SW480 (cell line): ENCODE measurements at places on chromosomes 7 and 10.
A peak's percentile ranks its signal among the peaks of the same experiment; 100 is the strongest.

DNA sequence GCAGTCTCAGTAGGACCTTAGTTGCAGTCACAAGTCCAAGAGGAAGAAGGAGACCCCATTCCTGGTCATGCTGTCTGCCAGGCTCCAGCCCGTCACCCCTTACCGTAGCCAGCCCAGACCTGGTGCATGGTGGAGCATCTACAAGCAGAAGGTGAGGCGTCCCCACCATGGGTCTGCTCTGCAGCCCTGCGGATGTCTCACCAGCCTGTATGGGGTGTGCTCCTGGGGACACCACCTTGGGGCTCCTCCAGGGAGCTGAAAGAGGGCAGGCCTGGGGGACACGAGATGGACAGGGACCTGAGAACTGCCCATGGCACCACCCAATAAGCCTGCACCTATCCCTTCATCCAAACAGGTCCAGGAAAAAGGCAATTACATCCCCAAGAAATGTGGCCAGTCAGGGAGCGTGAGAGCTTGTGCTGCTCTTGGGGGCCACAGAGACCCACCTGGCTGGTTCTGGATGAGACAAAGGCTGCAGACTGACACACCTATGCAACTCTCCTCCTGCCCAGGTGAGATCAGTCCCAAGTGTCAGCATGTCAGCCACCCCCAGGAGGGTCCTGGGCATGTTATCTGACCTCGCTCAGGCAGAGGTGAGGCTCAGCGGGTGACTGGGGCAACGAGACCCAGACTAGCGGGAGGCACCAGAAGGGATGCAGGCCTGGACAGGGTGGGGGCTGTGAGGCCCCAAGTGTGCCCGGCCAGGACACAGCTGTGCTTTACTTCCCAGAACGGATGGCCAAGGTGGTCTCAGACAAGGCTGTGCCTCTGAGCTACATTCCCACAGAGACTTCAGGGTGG lies 84.5 kb upstream of the RET start:
- no peak for DNase-seq

DNA sequence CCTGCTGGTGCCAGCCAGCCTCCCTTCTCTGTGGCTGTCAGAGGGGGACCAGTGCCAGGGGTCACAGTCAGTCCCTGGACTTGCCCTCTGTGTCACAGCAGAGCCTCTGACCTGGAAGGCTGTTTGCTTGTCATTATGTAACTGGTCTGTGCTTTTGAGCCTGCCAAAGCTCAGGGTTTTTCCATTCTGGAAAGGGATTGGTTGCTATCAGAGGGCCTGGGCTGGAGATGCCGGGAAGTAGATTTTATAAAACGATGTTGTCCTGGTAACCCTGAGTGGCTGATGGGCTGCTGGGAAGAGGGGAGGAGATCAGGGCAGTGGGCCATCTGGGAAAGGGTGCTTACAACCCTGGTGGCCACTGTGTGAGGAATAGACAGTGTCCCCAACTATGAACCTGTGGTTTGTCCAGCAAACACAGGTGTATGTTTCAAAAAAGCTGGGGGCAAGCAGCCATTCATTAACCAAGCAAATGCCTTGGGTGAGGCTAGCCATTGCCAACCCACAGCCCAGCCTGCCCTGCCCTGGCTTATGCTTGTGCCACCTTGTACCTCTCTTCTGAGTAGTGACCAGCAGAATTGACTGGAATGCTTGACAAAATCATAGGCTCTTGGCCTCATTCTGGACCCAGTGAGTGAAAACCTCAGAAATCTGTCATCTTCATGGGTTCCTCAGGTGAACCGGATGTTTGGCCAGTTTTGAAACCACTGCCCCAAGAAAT lies 21.6 kb downstream of the SFTPD start:
- DNase-seq, result no peak

DNA sequence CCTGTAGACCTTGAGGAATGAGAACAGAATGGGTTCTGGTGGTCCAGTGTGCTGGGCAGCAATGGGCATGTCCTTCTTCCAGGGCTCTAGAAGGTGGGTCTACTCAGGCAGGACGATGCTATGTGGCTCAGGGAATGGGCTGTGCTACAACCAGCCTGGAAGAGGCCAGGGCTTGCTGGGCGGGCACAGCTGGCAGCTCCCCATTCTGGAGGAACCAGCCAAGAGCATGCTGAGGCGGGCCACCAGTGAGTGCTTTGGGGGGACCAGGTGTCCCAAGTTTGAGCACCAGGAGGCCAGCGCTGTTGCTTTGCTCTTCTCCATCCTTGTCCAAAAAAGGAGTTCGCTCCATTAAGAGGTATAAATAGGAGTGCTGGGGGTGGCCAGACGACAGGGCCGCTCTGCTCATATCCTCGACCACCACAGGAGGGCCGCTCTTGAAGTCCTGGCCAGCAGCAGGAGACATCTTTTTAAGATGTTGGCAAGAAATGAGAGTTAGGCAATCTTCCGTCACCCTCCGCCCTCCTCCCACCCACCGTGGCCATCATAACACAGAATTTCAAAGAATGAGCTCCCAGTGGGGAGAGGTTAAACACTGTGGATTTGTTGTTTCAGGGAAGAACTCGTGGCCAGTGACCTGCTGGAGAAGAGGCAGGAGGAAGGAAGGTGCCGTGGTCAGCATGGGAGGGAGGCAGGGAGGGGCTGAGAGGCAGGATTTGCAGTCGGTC lies 141.3 kb downstream of the GRK5 start:
- no peak for DNase-seq

DNA sequence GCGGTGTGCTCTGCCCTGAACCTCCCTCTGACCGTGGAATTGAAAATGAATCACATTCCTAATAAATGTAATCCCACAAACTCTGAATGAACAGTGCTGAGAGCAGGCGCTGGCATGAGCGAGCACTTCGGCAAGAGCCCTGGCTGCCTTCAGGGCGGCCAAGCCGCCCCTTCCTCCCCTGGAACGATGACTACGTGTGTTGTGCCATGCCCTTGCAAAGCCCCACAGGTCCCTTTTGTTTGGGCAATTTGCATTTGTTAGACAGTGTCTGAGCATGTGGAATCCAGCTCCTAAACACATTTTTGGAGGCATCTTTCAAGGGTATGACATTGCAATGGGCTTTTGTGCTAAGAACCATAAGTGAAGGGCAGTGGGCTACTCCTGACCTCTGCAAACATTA lies 95.6 kb upstream of the MKI67 start:
- no peak for DNase-seq

DNA sequence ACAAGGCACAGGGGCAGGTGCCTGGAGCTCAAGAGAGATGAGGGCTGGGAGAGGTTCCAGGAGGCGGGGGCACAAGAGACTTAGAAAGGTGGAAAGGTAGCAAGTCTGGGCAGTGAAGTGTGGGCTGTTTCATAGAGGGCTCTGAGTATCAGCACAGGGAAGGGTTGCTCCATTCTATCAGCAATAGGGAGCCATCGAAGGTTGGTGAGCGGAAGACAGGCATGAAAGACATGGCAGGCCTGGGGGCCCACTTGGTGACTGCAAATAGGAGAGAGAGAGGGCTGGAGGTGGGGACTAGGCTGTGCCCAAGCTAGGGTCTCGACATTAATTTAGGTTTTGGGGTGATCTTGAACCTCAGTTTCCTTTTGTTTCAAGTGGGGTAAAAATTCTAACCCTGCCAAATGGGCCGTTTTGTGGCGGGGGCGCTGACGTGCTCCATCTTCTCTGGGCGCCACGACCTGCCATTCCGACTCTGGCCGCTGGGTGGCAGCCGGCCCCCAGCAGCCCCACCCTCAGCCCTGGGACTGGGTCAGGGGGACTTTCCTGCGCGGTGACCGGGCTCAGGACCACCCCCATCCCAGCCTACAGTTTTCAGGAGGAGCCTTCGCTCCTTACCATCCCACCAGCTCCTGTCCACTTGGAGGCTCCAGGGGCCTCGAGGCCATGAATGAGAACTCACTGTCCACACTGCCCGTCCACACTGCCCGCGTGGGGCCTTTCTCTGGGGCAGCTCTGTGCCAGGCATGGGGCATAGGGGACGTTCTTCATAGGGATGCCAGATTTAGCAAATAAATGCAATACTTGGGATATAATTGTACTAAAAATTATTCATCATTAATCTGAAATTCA lies 37.2 kb upstream of the PCBD1 start:
- DNase-seq, result no peak

DNA sequence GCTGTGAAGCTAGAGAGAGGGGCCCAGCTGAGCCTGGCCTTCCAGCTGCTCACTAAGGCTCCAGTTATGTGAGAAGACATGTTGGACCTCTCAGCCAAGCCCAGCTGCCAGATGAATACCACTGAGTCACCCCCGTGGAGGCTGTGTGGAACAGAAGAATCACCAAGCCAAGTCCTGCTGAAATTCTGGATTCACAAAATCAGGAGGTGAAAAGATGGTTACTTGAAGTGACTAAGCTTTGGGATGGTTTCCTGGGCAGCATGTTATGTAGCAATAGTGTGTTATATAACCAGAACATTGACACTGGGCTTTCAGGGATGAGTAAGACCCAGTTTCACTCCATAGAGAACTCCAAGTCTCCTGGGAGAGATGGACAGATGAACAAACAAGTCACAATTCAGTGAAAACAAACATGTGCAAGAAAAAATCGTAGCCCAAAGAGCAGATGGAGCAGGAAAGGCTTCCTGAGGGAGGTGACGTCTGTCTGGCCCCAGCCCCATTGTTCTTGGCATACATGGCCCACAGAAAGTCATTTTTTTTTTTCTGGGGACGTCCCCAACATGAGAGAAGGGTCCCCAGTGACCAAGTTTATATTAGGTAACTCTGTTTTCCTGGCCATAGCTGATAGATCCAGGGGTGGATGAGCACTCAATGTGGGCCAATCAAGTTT lies 64.1 kb upstream of the PDZD8 start:
- DNase-seq, result no peak

DNA sequence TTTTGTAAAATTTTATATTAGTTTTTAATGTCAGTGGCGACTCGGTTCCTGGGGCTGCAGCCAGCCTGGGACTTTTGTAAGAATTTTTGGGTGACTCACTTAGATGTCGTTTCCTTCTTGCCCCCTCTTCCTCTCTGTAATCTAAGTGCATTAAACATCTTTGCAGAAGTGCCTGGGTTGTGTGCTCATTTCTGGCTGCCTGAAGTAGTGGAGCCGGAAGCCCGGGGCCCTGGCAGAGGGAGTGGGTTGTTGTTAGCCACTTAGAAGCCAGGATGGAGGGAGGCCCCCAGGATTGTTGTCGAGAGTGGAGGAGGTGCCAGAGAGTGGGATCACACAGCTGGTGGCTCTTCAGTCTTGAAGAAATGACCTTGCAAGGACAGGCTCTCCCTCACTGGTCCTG lies 11.0 kb upstream of the TRIM8 start:
- no peak for DNase-seq

- no peak for DNase-seq
Measured at GRCh38 chr7:27064661-27065060, 31.1 kb downstream of the HOXA1 start.

DNA sequence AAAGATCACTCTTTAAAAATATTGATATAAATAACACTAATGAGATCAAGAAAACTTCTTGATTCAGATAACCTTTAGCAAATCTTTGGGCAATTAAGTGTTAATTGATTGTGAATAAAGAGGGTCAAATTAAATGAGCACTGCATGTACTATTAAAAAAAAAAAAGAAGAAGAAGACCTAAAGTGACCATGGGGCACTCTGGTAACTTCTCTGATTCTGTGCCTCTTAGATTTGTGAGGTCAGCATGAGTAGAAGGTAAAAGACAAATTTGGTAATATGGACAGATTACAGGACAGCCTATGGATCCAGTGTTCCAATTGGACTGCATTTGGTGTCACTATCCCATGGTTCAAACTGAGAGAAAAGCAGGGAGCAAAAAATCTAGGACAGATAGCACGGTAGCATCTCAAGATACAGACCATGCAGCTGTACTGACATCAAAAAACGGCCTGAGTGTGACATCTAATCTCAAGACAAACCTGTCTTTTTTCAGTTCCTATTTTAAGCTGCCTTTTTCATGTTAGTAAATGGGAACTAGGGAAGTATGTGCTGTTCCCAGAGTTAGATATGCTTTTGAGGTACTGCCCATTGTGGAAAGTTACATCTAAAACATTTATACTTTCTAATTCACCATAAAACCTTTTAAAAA lies 128.0 kb downstream of the KCND2 start:
- DNase-seq, result no peak

GRCh38 chr7:137328373-137329120 lies 15.0 kb downstream of the PTN start:
- no peak for DNase-seq

DNA sequence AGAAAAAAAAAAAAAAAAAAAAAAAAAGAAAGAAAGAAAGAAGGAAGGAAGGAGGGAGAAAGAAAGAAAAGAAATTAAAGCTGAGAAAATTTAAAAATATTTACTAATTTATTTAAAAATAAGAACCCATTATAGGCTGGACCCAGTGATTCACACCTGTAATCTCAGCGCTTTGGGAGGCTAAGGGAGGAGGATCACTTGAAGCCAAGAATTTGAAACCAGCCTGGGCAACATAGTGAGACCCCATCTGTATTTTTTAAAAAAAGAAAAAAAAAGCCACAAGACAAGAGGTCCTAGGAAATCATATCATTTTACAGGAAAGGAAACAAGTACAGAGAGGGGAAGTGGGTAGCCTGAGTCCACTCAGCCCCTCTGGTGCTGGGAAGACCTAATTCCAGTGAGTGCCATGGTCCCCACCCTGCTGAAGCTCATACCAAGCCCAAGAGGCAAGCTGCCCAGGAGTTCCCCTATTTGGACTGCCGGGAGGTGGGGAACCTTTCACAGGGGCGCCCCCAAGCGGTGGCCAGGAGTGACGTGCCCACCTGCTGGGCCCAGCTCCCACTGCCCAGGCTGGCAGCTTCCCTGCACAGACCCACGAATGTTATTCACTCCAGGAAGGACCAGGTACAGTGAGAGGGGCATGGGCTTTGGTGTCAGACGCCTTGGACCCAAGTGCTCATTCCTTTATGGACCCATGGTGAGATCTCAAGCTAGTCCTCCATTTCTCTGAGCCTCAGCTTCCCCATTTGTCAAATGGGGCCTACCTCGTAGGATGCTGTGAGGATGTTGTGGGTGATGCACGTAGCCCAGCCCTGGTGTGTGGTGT lies 133.6 kb downstream of the ZMIZ1 start:
- DNase-seq, result peak; percentile 28

DNA sequence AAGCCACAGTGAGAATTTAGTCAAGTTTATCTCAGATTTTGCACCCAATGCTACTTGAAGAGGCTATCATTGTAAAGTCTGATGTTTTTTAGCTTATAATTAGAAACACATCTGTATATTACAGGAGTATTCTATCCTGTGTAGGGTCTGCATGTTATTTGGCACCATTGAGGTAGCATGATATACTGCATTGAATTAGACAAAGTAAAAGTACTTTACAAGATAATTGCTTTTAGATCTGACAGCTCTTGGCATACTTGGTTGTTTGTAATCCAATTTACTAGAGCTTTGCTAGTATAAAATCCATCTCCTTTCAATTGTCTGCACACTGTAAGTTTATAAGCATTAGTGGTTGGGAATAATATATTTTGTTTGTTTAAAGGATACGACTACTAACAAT lies 714.3 kb downstream of the ANKRD7 start:
- no peak for DNase-seq

GRCh38 chr10:130751106-130751840 lies 560.2 kb downstream of the TCERG1L start:
- no peak for DNase-seq

DNA sequence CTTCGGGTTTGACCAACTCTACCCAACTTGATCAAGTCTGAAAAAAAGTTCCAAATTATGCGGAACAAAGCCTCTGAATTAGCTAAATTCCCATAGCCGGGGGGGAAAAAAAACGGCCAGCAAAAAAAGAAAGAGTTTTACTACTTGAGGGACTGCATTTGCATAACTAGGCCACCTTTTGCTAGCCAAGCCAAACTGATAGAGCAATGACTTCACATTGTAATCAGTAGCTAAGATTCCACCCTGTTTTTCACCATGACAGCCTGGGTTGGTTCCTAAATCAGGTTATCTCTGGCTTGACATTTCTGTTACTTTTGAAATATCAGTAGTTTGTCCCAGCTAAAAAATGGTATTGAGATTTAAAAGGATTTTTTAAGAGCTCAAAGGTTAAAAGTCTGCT lies 31.4 kb upstream of the CREB3L2 start:
- no peak for DNase-seq

- DNase-seq, result no peak
Measured at GRCh38 chr10:52469970-52470705, 156.1 kb downstream of the DKK1 start.
